Activated CD4-positive, alpha-beta T cell treated with anti-CD3 and anti-CD28 coated beads, Interleukin-2, amount 50 U/mL, for 1 hour (primary cell): ENCODE measurements at places on chromosomes 6 and 20.

DNA sequence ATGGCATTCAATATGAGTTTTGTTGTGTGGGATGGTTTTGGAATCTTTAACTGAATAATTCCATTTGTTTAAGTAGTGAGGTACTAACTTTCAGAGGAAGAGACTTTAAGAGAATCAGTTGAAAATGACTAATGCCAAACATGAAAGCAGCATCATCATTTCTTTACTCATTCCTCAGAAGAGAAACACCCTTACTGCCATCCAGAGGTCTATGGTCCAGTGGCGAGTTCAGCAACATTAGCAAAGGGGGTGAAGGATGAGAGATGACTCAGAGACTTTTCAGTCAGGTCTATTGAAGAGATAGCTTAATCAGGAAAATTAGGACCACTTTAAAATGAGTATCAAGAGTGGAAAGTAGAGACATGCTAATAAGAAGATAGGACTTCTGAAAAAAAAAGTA lies 118.8 kb downstream of the COL19A1 start:
- no peak for DNase-seq

DNA sequence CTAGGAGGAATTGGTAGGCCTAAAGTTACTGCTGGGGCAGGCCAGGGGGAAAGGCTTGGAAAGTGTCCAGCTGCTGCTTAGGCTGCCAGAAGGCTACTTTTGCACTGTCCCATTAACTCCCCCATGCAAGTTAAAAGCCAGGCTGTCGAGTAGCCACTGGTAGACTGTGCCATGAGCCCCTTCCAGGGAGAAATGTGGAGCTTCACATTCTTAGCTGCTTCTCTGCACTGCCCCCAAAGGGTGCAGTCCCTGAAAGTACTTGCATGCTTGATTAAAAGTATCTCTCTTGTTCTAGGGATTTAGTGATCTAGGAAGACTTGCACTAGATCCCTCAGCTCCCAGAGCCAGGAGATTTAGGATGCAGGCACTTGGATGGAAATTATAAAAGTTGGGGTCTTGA lies 57.3 kb downstream of the CDC5L start:
- no peak for DNase-seq

- DNase-seq = no peak
These were observed 178.2 kb downstream of the SYNE1 start for GRCh38 chr6:152458648-152459644.

DNA sequence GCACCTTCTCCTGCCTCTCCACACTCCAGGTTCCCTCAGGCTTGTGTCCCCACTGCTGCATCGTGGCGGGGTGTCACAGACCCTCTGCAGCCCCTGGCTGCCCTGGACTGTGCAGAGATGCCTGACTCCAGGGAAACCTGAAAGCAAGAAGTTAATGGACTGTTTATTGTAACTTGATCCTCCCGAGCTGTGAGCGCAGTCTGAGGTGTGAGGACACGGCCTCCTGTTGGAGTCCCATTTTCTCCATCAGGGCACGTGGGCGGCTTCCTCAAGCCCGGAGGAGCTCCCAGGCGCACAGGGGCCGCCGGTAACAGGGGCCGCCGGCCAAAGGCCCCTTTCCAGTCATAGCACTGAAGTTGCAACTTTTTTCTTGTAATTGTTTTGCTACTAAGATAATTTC lies 16.9 kb downstream of the RBM38 start:
- no peak for DNase-seq

DNA sequence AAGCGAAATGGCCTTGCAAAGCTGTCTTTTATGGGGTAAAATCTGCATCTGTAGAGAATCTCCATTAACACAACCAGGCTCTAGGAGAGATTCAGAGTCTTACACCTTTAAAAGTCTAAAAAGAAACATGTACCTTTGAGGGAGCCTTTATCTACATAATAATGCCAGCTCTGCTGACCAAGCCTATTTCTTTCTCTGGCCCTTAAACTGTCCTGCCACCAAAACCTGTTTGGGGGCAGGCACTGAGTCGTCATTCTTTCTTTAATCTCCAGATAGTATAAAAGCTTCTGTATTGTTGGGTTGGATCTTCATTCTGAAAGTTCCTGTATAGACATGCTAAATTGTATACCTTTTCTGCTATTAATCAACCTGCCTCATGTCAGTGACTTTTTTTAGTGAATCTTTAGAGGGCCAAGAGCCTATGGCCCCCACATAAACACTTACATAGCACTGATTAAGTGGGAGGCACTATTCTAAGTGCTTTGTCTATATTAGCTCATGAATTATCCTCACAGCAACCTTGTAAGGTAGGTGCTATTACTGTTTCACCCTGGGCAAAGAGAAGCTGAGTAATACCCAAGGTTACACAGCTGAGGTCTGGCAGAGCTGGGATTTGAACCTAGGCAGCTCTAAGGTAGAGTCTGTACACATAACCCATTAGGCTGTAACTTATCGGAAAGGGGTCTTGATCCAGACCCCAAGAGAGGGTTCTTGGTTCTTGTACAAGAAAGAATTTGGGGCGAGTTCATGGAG lies 232.3 kb upstream of the DTNBP1 start:
- DNase-seq = no peak

DNA sequence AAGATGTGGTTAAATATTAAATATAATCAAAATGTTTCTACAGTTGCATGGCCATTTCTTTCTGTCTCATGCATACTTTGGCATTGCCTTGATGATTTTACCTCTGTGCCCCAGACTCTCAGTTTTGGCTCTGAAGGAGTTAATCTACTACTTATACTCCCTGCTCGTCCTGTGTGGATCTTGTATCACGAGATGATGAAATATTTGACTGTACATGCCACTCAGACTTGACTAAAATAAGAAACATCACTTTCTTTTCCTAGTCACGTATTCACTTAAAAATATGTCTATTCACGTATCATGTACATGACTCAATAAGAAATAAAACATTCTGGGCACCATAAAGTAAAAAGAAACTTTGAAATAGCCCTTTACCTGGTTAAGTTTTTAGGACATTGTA lies 397.7 kb downstream of the RFPL4B start:
- DNase-seq = no peak

GRCh38 chr20:32115211-32115767 lies 5.8 kb downstream of the TM9SF4 start:
- DNase-seq = no peak
